ENCODE measurements at places on chromosomes 4 and X. TPM values are rescaled to one million over a fixed set of nuclear protein-coding genes. Genes with fewer than 3 reads are reported as not detected.

Gene TACC3
- 40.9 TPM for polyA plus RNA-seq

Gene FRAS1
- polyA plus RNA-seq, result 70.4 TPM

Gene FAM47E
- 6.7 TPM for polyA plus RNA-seq

Gene SSX1
- polyA plus RNA-seq, result not detected

DNA sequence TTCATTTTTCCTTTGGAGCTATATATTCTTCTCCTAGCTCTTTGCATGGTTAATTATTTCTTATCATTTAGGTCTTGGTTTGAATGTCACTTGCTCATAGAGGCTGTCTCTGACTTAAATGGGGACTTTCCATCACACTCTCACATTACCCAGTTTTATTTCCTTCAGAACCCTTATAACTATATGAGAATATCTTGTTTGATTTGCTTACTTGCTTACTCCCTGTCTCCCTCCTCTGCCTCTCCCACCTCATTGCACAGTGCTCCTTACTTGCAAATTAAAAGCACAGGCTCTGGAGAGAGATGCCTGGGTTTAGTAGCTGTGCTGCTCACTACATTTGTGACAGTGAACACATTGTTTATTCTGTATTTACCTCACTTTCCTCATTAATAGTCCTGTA is 174.6 kb downstream of the SOWAHB start:
- no peak for DNase-seq

- no peak for DNase-seq
These were observed 126.7 kb upstream of the TSPAN5 start for GRCh38 chr4:98784947-98785706.

GRCh38 chr4:88251924-88252323 is 32.4 kb downstream of the PPM1K start:
- no peak for DNase-seq

DNA sequence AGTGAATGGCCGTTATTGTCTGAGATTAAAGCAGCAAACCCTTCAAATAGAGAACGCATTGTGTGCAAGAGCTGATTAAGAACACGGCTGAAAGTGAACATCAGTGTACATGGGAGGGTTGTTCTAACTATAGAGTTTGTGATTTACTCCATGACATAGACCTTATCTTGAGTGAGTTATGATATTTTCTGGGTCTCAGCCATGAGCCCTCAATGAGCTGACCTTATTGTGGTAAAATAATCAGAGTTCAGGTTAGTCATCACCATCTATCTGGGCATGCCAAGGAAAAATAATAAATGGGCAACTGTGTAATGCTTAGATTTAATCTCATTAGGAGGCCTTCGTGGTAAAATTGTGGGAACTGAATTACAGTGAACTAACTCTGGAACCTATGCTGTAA is 33.2 kb upstream of the CLDN24 start:
- DNase-seq, result no peak

Data from right renal cortex interstitium (tissue), 3 donors.